ENCODE measurements at places on chromosomes 7 and 10. TPM values are rescaled to one million over a fixed set of nuclear protein-coding genes. Genes with fewer than 3 reads are reported as not detected.

GRCh38 chr7:80764132-80764531 is 125.7 kb downstream of the CD36 start:
- DNase-seq: no peak

GRCh38 chr10:81920213-81920829 is 45.3 kb downstream of the NRG3 start:
- no peak for DNase-seq

GRCh38 chr10:131531265-131532190 is 220.0 kb upstream of the TCERG1L start:
- DNase-seq: no peak

- no peak for DNase-seq
These were observed 1.3 kb downstream of the ZNRF2 start for GRCh38 chr7:30285536-30286284.

- no peak for DNase-seq
These were observed 32.0 kb downstream of the JAKMIP3 start for GRCh38 chr10:132097609-132098377.

DNA sequence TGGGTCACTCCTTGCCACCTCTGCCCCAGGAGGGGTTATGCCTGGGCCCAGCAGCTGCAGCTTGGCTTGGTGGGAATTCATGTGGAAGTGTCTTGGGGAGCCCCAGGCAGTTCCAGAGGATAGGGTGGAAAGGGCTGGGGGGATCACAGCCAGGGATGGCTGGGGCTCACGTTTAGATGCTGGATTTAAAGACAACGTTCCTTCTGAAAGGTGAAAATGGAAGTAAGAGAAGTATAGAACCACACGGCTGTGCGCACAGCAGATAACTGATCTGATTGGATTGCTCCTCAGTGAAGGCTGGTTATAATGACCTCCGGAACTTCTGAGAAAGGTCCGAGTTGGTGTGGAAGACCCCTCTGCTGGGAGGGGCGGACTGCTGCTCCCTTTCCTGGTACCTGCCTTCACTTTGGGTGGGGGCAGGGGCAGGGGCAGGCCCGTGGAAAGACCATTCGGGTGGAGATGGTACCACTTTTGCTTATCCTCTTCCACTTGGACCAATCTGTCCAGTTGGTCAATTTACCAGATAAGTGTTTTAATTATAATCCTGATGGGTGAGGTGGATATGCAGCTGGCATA is 7.9 kb upstream of the MYL7 start:
- no peak for DNase-seq

GRCh38 chr7:113487925-113488731 is 369.8 kb upstream of the SMIM30 start:
- DNase-seq: no peak

GRCh38 chr10:1123198-1123597 is 67.0 kb downstream of the WDR37 start:
- no peak for DNase-seq

GRCh38 chr7:158541346-158542010 is 46.1 kb downstream of the PTPRN2 start:
- no peak for DNase-seq

- DNase-seq: no peak
These were observed 191.0 kb downstream of the ZEB1 start for GRCh38 chr10:31509989-31510388.

GRCh38 chr10:93070378-93071176 is 3.1 kb upstream of the CYP26A1 start:
- DNase-seq: no peak

- no peak for DNase-seq
These were observed 54.9 kb upstream of the TMEM273 start for GRCh38 chr10:49243139-49243538.

DNA sequence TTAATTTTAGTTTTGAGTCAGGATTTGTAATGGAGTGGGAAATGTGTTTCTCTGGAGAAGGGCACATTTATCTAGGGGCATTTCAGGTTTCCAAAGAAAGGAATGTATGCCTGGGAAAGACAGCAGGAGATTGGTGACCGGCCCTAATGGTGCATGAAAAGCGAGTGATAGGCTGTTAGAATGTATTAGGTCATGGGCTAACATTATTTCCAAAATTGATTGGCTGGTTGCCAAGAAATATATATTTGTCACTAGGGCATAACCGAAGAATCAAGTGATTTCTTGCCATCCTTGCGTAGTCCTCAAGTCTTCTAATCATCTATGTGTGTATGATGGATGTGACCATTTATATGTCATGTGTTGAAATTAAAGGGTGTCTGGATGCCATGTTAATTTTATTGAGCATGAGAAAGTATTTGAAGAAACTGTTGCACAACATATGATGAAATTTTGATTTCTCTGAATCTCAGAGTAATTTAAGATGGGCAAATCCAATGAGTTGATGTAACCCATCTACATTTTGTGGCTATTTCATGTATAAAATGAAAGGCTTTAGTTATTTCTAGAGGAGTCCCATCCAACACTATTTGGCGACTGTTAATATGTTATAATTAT is 248.4 kb downstream of the BMPER start:
- no peak for DNase-seq

- DNase-seq: no peak
These were observed 139.8 kb downstream of the ADARB2 start for GRCh38 chr10:1597370-1598146.

DNA sequence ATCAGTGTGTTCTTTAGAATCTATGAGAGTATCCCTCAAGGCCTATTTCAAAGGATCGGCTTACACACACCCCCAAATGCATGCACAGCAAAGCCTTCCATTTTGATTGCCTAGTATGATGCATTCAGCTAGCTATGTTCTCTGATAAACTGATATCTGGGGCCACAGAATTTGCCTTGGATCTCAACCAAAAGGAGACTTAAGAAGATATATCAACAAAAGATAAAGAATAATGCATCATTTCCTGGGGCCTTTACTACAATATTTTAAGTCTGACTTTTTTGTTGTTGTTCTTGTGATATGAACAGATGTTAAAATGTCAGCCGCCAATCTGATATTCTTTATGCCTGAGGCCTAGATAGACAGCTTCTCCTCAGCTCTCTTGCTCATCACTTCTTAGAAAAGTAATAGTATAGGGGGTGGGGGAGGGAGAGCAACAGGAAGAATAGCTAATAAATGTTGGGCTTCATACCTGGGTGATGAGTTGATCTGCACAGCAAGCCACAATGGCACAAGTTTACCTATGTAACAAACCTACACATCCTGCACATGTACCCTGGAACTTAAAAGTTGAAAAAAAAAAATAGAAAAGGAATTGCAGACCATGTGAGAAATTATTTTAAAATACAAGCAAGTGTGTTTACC is 792.9 kb upstream of the GHITM start:
- DNase-seq: no peak

DNA sequence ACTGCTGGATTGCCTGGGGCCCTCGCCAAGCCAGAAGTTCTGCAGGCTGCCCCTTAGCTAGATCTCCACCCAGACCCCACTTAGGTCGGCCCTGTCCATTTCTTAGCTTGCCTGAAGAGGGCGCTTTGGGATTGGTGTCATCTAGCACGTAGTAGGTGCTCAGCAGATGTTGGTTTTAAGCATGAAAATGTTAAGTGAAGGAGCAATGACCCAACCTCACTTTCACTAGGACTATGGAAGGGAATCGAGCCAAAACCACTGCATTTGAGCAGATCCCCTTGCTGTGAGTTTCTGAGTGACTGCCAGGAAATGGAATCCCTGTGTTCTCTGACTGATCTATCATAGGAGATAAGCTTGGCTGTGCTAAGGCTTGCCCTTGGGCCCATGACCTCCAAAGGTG is 131.7 kb upstream of the EEPD1 start:
- DNase-seq: no peak

DNA sequence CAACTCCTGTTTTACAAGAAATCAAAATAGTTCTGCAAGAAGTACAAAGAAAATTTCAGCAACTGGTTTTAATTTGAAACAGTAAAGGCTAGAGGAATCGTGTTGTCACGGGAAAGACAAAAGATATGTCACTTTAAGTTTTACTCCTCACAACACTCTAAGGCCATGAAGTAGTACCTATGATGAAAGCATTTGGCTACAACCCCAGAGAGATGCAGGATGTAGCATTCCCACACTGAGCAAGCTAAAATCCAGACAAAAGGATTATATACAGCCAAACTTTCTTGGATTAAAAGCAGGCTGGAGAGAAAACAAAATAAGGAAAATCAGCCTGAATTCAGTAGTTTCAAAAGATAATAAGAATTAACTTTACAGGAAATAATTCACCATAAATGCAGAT is 245.5 kb upstream of the STEAP1 start:
- peak; percentile 38 for DNase-seq

DNA sequence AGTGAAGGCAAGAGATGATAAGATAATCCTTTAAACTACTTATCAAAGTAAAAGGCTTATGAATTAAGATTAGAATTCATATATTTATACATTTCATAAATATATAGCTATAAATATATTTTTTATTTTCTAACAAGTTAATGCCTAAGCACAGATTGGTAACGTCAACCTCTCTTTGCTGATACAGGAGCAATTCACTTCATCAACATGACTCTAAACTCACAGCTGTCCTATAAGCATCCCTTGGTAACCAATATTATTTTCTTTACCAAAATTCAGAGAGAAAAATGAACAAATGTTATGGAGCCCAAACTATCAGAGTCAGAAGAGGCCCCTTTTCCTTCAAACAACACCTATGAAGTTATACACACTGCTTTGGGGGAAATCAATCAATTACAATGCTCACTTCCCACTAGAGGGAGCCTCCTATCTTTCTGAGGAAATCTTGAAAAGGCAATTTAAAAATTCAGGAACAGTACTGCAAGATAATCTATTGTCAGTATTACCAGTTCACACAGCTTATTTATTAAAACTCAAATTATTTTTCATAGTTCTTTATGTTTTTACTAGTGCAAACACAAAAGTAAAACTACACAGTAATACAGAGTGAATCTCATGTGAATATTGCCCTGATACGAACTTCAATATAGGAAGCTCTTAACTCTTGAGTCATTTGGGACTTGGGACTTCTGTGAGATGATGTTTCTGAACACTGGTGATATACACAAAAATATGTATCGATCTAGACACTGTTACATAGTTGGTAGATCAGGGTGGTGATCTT is 51.0 kb upstream of the NOBOX start:
- DNase-seq: no peak

DNA sequence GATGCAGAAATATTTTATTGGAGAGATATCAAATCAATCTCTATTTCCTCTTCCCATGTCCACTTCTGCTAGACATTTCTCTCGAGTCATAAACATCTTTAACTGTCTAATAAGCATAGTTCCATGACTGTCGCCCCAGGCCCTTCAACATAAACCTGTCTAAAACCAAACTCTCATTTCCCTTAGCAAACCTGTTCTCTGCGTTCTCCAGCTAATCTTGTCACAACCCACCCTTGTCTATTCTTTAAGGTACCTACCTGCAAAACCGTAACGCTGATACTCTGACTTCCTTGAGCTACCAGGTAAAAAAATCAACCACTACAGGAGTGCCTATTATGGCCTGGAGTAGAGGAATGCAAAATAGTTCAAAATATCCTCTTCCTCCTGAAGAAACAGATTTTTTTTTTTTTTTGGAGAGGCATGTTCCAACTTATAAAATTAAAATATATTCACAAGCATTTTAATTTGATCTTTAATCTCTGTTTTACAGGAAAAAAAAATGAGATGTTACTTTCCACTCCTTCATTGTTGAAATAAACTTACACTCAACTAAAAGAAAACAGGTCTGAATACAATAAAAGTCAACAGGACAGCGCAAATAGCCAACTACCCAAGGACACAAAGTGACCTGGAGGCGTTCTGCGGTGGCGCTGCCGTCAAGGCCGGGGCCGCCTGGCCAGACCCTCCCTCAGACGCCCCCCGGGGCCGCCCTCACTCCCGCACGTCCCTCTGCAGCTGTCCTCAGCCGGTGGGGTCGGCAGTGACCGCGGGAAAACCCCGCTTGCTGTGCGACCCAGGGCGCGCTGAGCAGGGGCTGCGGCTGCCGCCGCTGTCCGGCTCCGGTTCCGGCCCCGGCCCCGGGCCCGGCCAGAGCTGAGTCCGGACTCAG is 765 bp downstream of the SLC25A40 start:
- no peak for DNase-seq

DNA sequence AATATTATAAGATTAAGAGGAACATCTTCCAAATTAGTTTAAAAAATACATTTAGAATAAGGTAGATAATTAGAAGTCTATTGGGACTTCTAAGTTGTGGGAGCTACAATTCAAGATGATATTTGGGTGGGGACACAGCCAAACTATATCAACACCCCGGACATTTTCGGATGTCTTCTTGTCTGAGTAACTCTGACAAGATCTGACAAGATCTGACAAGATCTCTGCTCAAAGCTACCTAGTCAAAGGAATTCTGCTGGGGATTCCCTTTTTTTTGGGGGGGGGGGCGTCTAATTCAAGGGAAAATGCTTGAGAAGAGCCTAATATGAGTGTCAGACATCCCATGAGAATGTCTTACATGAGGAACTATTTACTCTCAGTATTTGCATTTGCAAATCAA is 5.2 kb upstream of the AGMO start:
- no peak for DNase-seq

DNA sequence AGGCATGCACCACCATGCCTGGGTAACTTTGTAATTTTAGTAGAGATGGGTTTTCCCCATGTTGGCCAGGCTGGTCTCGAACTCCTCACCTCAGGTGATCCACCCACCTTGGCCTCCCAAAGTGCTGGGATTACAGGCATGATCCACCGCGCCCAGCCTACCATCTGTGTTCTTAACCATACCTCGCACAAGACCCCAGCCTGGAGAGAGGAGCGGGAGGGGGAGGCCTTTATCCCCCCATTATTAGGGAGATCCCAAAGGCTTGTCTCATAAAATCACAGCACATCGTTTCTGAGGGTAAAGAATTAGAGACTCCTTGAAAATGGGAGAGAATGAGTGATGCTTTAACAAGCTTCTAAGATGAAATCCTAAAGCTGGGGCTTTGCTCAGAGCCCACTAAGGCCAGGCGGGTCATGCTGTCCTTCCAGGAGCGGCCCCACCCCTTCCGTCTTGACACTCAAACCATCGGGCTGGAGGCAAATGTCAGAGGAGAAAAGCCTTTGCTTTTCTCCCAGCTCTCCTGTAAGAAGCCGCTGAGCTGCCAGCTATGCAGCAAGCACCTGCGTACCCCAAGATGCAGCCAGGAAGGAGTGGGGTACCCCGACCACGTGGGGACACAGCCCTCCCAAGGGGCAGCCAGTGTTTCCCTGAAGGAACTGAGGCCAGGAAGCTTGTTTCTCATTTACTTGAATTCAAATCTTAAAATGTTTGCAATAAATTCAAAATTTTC is 339.7 kb downstream of the PTPRN2 start:
- no peak for DNase-seq

The CH25H gene
- 0.35 TPM for polyA plus RNA-seq

The PNLIPRP3 gene
- polyA plus RNA-seq: not detected

The EBF3 gene
- 57.0 TPM for polyA plus RNA-seq

The SPDYE5 gene
- 2.8 TPM for polyA plus RNA-seq

The CPED1 gene
- polyA plus RNA-seq: 8.4 TPM

The CFAP46 gene
- polyA plus RNA-seq: 0.24 TPM

The GAD2 gene
- 0.15 TPM for polyA plus RNA-seq

The SYT15 gene
- polyA plus RNA-seq: 5.2 TPM

The OR6V1 gene
- polyA plus RNA-seq: not detected

The C10orf53 gene
- not detected for polyA plus RNA-seq

The ZNF853 gene
- polyA plus RNA-seq: 16.6 TPM

The RBM33 gene
- 26.4 TPM for polyA plus RNA-seq

The NAT16 gene
- not detected for polyA plus RNA-seq

The LAMB1 gene
- polyA plus RNA-seq: 406 TPM

The NACAD gene
- polyA plus RNA-seq: 4.4 TPM

The ABCB4 gene
- 0.40 TPM for polyA plus RNA-seq

Measured in forelimb muscle (tissue), 1 donor.